ENCODE measurements at places on chromosomes 12 and 14.

DNA sequence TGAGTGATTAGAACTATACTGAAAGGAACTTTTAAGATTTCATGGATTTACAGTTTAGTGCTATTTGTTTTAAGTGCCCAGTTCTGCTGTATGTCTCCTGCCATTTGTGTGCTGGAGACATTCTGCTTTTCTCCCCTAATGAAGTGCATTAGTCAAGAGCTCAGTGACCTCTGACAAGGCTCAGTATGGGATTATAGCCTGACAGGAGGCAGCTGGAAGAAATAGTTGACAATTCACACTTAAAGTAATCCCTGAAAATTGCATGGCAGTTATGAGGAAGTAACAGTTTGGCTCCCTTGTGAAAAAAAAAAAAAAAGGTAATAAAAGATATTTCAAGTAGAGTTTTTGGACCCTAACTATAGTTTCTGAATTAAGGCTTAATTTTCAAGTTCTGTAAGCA is 70.3 kb downstream of the ALX1 start:
- peak; percentile 54 for DNase-seq
- no peaks in the 10 kb centered on the region for H3K36me3 ChIP-seq
- H3K4me1 ChIP-seq: peaks cover 5% of the 10 kb centered on the region
- H3K4me3 ChIP-seq: no peak overlapping the region
- H3K27me3 ChIP-seq: no peaks in the 10 kb centered on the region

GRCh38 chr14:47846008-47846407 is 170.6 kb upstream of the MDGA2 start:
- H3K27me3 ChIP-seq: no peaks in the 10 kb centered on the region
- no peak overlapping the region for H3K27ac ChIP-seq
- no peaks in the 10 kb centered on the region for H3K4me1 ChIP-seq
- H3K4me3 ChIP-seq: no peak overlapping the region
- peak; percentile 54 for DNase-seq

- no peaks in the 10 kb centered on the region for H3K4me1 ChIP-seq
- DNase-seq: peak; percentile 98
- H3K36me3 ChIP-seq: no peaks in the 10 kb centered on the region
These were observed 21.9 kb upstream of the IFT81 start for GRCh38 chr12:110102255-110102654.

DNA sequence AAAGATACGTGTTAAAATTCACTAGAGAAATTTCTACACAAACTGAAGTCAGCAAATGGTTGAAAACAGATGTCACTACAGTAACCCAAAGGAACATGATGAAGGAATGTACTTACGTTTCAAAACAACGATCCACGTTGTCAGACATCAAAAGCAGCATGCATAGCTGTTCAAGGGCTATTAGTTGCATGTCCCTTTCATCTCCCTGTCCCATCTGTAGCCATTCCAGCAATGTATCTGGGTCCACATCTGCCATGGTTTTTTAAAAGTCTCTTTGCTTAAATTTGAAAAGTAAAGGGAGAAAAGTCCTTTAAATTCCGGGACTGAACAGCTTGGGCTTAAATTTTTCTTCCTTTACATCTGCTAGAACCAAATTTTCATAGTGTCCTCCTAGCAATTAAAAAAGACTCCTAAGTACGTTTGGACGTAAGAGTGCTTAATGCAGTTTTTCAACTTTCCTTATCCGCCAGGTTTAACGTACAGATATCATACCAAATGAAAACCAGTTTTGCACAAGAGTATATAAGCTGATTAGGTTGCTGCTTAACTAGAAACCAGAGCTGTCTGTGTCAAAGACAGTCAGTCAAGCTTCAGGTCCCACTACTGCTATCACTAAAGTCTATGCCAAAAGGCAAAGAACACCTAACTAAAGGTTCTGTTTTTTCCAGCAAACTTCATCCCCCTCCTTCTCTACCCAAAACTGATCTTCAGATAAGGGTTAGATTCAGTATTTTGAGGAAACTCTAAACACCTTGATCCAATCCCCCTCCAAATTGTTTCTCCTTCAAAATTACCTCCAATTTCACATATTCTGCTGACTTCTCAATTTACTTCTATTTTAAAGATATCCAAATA is 1.7 kb downstream of the HECTD1 start:
- no peak for DNase-seq
- H3K4me1 ChIP-seq: no peaks in the 10 kb centered on the region
- H3K36me3 ChIP-seq: peaks cover 38% of the 10 kb centered on the region
- peak overlapping the region; percentile 87 for H3K4me3 ChIP-seq
- H3K27ac ChIP-seq: no peak overlapping the region
- H3K27me3 ChIP-seq: no peaks in the 10 kb centered on the region

DNA sequence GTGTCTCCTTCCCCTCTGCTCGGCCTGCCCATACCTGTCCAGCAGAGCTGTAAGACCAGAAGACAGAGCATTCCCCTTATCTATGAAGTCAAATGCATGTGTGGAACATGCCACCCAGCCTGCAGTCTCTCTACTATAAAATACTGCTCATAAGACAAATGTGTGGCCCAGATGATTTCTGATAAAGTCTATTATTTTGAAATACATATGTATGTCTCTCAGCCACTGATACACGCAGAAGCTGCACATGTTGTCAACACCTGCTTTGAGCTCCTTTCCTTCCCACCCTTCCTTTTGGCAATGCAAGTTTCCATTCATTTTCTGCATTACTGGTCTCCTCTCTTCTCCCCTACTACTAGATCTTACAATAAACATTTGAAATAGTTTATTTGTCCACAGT is 38.8 kb downstream of the NTF3 start:
- H3K4me3 ChIP-seq: no peak overlapping the region
- no peaks in the 10 kb centered on the region for H3K36me3 ChIP-seq
- DNase-seq: no peak
- no peaks in the 10 kb centered on the region for H3K4me1 ChIP-seq
- no peak overlapping the region for H3K27ac ChIP-seq

GRCh38 chr12:43835656-43836474 is at the start of gene TMEM117:
Gene TMEM117 (plus strand): TSS chr12:43836081.
- peak within 1 kb of the TSS; percentile 83 for H3K4me3 ChIP-seq
- peaks cover 31% of the 10 kb centered on the region for H3K27me3 ChIP-seq
- H3K36me3 ChIP-seq: no peaks in the 10 kb centered on the region
- H3K4me1 ChIP-seq: no peaks in the 10 kb centered on the region
- DNase-seq: peak; percentile 89

- no peak overlapping the region for H3K4me3 ChIP-seq
- no peak for DNase-seq
- no peak overlapping the region for H3K27ac ChIP-seq
These were observed 67.9 kb downstream of the FAR2 start for GRCh38 chr12:29216797-29217575.

DNA sequence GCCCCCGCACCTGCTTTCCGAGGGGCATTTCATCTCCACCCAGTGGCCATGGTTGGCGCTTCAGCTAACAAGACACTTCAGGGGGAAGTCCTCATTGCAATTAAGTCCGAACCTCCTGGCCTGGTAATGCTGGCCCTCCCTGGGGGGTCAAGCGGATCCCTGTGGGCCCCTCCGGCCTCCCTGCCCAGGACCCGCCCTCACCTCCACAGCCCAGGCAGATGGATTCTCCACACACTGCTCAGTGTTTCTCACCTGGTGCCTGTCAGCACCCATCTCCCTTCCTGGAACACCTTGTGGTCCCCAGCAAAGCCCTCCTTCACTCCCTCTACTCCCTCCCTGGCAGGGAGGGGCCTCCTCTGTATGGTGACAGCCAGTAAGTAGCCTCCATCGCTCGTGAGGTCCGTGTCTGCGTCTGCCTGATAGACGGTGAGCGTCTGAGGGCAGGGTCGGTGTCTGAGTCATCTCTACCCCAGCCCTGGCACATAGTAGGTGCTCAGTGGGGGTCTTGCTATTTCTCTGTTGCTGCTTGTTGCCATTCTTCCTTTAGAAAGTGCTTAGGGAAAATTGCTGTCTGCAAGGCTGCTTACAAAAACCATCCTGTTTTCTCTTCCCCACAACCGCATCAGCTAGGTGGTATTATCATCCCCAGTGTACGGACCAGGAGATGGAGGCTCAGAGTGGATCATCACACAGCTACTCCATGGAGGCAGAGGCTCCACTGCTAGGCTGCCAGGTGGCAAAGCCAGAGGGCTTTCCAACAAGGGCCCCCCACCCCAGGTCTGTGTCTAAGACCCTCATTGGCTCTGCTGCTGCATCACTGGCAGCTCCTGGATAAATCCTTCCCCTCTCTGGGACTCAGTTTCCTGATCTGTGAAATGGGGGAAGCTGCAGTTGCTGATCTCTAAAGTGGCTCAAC is 39.7 kb upstream of the EML1 start:
- H3K4me1 ChIP-seq: no peaks in the 10 kb centered on the region
- DNase-seq: peak; percentile 66
- no peak overlapping the region for H3K4me3 ChIP-seq
- H3K36me3 ChIP-seq: no peaks in the 10 kb centered on the region

GRCh38 chr12:128662101-128662500 is 161.7 kb downstream of the SLC15A4 start:
- no peak overlapping the region for H3K27ac ChIP-seq
- peaks cover 9% of the 10 kb centered on the region for H3K27me3 ChIP-seq
- DNase-seq: no peak
- H3K4me3 ChIP-seq: no peak overlapping the region

GRCh38 chr14:31232081-31232480 is 24.5 kb upstream of the HECTD1 start:
- H3K4me3 ChIP-seq: no peak overlapping the region
- H3K27me3 ChIP-seq: no peaks in the 10 kb centered on the region
- no peaks in the 10 kb centered on the region for H3K36me3 ChIP-seq

DNA sequence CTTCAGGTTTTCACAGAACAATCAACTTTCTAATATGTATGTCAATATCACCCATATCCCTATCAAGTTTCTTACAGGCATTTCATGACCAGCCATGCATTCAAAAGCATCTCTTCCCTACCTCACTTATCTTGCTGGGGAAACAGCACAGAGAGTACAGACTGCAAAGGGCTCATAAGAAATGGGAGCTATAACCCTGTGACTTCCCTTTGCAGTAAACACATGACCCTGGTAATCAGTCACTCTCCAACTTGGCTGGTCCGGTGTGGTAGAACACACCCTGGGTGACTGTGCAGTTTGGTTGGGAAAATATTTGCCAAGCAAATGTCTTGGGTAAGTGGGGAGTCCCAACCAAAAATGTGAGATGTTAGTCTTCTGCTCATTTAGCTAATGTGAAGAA is 49.4 kb upstream of the TMCC3 start:
- H3K27ac ChIP-seq: no peak overlapping the region
- DNase-seq: no peak
- H3K4me1 ChIP-seq: peaks cover 4% of the 10 kb centered on the region
- no peaks in the 10 kb centered on the region for H3K36me3 ChIP-seq

GRCh38 chr14:68981539-68981976 is 2.5 kb upstream of the ACTN1 start:
- no peaks in the 10 kb centered on the region for H3K27me3 ChIP-seq
- no peak overlapping the region for H3K4me3 ChIP-seq
- no peak overlapping the region for H3K27ac ChIP-seq
- H3K4me1 ChIP-seq: no peaks in the 10 kb centered on the region
